Hematopoietic multipotent progenitor cell treated with erythropoietin and hydrocortisone succinate and interleukin-3 and kit ligand, for 4 days (in vitro differentiated cells): ENCODE measurements at places on chromosomes 3 and 15.

GRCh38 chr15:99979371-99979770 lies 246.1 kb upstream of the LYSMD4 start:
- no peak for DNase-seq

DNA sequence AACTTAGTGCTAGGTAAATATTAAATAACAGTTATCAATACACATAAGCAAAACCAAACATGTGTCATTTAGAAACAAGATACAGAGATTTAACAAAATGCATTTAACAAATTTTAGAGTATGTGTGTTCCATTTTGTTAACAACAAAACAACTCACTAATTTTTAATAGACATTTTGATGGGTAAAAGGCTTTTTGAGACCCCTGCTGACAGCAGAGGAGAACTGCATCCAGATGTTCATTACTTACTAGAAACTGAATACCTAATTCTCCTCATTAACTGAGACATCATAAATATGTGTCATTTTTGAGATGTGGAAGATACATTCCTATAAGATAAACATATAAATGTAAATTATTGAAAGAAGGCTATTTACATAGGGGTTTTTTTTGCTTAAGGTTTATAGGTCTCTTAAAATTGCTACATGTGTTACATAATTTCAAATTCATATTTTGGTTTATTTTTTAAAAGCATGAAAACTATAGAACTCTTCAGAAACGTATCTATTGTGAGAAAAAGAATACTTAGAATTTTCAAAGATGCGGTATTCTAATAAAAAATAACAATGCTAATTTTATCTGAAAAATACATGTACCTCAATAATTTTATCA lies 1009.8 kb downstream of the TUSC7 start:
- DNase-seq: peak; percentile 43

DNA sequence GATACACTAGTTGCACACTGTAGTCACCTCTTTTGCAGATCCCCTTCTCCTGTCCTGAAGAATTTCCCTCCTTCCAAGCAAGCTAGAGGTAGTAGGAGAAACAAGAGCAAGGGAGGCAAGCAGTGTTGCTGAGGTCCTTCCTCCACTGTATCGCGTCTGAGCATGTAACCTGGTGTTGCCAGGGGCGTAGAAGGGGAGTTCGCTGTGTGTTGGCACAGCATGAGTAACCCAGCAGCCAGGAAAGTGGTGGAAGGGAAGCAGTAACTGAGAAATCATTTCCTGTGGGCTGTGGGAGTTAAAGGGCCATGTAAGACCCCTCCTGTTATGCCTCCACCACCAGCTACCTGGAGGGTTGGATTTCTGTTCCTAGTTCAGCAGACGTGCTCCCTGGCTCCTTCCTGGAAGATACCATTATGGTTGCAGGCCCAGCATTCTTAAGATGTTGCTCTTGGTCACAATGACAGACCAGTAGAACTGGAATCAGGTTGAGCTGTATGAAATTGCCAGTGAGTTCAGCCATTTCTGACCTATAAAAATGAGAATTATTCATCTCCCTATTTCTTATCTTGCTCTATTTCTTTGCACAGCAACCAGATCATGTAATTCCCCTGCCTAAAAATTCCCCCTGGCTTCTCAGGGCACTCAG lies 215.3 kb upstream of the TOPAZ1 start:
- peak; percentile 8 for DNase-seq

DNA sequence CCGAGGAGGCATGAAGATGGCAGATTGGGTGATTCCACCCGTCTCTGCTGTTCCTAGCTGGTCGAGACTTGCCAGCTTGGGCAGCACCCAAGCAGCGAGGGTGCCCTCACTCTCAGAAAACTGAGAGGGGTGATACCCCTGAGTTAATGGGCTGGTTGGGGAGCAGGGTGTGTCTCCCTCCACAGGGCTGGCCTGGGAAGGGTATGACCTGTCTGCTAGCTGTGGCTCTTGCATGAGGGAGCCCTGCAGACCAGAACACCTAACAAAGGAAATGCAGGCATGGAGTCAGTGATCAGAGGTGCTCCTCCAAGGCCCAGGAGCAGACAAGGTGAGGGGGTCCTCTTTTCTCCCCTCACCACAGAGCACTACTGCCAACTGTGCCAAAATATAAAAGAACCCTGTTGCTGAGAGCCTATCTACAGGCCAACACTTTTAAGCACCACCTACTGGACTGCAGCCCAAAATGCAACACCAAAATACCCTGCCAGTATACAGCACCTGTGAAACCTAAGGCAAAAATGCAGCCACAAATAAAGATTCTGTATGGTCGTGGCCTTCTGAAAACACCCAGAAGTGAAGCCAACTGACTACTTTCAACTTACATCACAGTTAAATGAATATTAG lies 35.8 kb upstream of the PPM1L start:
- peak; percentile 12 for DNase-seq

DNA sequence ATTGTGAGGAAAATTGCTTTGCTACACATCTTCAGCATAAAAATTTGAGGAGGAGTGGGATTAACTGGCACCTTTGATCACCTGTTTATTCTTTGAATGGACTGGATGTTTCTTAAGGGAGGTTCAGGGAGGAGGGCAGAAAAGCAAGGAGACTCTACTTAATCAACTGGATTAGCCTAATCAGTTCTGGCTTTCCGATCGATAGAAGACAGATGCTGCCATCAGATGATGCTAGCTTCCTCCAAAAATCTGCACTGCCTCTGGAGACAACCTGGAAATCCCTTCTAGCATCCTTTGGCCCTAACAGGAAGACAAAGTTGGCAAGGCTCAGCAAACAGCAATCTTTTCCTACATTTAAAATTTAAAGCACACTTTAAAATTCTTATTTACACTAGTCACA lies 197.8 kb downstream of the EBLN2 start:
- DNase-seq: no peak

DNA sequence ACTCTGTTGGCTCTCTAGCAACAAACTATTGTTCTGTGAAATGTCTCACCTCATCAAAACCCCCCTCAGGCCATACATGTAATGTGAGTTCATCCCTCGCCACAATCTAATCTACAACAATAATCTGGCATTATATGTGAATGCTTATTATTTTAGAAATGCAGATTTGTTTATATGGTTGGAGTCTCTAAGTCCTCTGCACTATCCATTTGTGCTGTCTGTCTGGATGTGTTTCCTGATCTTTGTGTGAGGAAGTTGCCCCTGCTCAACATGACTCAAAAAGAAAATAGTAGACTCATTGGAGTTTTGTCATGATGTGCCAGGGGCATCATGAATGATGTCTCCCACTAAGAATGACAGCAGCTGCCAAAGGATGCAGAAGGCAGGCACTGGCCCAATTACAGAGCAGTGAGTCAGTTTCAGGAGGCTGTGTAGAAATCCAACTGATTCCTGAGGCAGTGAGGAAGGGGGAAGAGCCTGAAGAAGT lies 161.6 kb upstream of the PDZRN3 start:
- DNase-seq: no peak

- DNase-seq: no peak
Observed at GRCh38 chr3:172846706-172847105, 96.2 kb downstream of the ECT2 start.

DNA sequence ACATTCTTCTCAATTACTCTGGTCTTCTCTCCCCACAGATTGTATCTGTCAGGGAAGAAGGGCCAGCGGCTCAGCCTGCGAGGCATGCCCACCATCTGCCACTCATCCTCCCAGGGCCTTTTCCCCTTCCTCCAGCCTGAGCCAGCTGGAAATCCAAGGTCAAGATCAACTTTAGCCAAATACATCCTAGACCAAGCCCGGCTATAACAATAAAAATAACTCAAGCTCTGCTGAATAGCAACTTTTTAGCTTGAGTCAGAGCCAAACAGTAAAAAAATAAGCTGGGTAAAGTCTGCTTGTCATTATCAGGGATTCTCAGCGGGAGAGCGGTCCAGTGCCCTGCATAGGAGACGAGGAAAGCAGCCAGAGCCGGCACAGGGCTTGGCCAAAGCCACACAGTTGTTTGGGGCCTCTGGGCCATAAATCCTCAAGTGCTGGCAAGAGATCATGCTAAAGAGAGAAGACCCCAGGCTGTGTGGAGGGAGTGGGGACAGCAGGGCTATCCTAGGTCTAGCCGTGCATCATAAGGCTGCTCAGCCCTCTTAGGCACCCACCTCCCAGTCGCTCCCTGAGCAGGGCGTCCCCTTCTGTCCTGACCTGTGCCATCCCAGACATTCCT lies 76.2 kb upstream of the HERC1 start:
- DNase-seq: no peak

- DNase-seq: no peak
Observed at GRCh38 chr3:157098823-157099185, 61.1 kb downstream of the CCNL1 start.

DNA sequence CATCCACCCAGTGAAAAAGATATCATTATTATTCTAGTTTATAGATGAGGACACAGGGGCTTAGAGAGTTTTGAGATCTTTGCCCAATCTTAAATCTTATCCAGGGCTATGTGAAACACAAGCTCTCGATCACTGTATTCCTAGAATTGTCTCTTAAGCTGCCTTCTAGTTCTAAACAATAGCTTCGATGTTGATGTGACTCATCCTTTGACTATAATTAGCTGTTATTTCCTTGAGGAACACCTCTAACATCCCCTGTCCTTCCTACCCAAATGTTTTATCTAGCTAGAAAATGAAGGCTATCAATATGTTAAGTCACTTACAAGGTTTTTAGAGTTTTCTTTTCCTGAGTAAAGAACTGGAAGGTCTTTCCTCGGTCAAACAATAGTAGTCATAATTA lies 83.1 kb upstream of the STAC start:
- DNase-seq: no peak

GRCh38 chr15:63506537-63507035 lies 2.2 kb downstream of the USP3 start:
- DNase-seq: no peak

- no peak for DNase-seq
Observed at GRCh38 chr15:70539912-70540530, 223.3 kb downstream of the UACA start.

- no peak for DNase-seq
Observed at GRCh38 chr15:60392601-60392985, 5.2 kb downstream of the ANXA2 start.

GRCh38 chr15:57313134-57313483 lies 63.2 kb upstream of the CGNL1 start:
- no peak for DNase-seq

DNA sequence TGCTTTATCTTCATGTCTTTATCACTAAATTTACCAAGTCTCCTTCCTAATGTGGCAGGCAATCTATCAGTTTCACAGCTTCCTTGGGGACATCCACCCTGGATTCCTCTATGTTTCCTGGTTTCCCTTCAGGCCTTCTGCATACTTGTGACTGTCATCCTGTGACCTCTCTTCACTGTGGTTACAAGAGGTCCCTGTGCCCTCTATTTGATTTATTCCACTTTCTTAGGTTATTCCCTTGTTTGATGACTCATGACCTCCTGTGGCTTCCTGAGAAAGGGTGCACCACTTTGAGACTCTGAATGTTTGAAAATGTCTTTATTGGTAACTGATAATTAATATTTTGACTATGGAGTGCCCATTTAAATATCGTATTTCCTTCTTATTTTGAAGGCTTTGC lies 60.5 kb upstream of the KY start:
- DNase-seq: peak; percentile 2
